Uterus (tissue), 4 donors: ENCODE measurements at places on chromosomes 16 and 17. TPM values are rescaled to one million over a fixed set of nuclear protein-coding genes. Genes with fewer than 3 reads are reported as not detected.

The TM4SF5 gene
- not detected for total RNA-seq

The MYL4 gene
- not detected for total RNA-seq

The ICAM2 gene
- total RNA-seq, result 108 TPM

The TMEM92 gene
- total RNA-seq, result 0.07 TPM

The C16orf54 gene
- 0.49 TPM for total RNA-seq

The MSI2 gene
- 28.7 TPM for total RNA-seq

The OR4D1 gene
- total RNA-seq, result not detected

The KRTAP4-5 gene
- total RNA-seq, result not detected

The IRX5 gene
- total RNA-seq, result not detected

DNA sequence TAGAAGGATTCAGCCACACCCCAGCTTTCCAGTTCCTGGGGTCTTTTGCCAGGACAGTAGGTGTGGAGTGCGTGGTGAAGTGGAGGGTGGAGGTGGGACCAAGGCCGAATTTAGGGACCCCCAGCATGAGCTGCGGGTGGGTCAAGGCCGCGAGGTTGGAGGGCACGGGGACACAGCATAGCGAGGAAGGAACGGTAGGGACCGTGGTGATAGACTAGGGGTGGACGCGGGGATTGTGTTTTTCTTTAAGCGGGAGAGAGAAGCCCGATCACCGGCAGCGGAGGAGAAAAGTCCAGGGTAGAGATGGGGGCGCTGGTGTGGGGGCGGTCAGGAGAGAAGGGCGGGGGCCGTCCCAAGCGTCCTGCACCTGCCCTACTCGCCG, 261 bp upstream of the B4GALNT2 start:
- no peak for DNase-seq

DNA sequence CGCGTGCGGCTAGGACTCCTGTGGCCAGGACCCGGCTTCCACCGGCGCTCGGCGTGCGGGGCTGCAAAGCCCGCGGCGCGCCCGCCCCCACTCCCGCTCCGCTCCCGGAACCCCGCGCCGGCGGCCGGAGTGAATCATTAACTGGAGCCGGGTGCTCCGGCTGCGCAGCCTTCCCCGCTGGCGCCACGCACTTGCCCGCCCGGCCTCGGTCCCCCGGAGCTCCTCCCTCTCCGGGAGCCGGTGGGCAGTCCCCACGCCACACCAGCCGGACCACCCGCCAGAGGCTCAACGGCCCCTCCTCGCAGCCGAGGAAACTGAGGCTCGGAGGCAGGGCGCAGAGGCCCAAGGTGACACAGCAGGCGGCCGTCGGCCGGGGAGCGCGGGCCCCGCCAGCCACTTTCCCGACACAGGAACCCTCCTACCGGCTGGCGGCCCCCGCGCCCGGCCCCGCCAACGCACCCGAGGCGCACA, 580 bp downstream of the BCAR1 start:
- peak; percentile 35 for DNase-seq

- no peak for DNase-seq
Measured at GRCh38 chr16:75529959-75530358, 5.9 kb downstream of the CHST5 start.

DNA sequence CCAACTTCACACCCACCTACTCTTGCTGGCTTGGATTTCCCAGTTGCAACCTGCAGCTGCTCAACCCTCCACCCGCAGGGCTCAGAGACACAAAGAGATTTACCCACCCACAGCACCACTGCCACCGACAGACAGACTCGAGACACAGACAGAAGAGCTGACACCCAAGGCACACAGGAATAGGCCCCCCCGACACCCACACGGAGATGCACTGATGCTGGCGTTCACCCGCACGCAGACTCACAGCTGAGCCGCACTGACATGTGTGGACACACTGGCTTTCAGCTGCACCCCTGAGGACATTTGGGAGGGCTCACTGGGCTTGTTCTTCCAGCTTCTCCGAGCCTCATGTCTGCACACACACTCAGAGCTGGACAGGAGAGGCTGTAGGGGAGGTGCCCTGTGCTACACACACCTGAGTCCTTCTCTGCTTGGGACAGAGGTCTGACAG, 8.2 kb downstream of the STX1B start:
- DNase-seq, result no peak

DNA sequence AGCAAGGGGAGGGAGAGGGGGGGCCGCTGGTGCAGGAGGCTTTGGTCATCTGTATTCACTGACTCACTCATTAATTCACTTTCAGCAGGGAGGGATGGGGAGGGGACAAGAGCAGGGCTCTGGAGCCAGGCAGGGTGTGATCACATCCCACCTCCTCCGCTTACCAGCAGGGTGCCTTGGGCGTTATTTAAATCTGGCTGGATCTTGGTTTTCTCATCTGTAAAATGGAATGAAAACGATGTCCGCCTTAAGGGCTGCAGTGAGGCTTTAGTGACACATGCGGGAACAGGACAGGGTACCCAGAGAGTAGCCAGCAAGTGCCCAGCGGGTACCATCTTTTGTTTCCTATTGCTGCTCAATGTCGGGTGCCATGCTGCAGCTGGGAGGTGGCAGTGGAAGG, 161.0 kb downstream of the GSG1L start:
- DNase-seq, result no peak

DNA sequence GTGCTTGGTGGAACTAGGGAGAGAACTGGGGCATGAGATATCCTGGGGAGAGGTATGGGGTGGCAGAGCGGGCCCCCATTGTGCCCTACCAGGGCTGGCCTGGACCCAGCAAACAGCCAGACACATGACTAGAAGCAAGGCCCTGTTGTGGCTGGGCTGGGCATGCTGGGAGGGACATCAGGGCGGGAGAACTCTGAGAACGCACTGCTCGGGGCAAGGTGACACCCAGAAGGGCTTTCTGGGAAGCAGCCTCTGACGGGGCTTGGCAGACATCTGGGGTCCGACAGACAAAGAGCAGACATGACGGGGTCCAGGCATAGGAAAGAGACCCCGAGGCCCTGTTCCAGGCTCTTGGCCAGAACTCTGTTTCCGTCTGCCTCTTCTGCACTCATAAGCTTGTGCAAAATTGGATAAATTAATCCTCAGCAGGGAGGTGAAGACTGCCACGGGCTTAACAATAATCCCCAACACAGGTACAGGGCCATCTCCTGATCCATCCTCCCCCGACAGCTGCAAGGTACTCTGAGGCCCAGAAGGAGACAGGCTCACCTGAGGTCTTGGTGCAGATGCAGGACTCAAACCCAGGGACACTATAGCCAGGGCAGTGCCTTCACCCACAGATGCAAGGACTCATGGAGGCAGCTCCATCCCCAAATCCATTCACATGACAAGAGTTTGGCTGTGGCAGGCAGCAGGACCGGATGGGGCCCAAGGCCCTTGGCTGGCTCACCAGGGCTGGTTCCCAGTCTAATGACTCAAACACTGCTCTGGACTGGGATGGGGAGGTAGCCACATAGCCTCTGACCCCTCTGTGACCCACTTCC, 5.4 kb downstream of the SREBF1 start:
- DNase-seq, result peak; percentile 54

- DNase-seq, result no peak
Measured at GRCh38 chr17:82675476-82676245, 22.8 kb downstream of the RAB40B start.

GRCh38 chr17:29667969-29668368, 45.3 kb upstream of the CORO6 start:
- DNase-seq, result no peak

- DNase-seq, result no peak
Measured at GRCh38 chr16:80954985-80955384, 51.7 kb downstream of the CMC2 start.

DNA sequence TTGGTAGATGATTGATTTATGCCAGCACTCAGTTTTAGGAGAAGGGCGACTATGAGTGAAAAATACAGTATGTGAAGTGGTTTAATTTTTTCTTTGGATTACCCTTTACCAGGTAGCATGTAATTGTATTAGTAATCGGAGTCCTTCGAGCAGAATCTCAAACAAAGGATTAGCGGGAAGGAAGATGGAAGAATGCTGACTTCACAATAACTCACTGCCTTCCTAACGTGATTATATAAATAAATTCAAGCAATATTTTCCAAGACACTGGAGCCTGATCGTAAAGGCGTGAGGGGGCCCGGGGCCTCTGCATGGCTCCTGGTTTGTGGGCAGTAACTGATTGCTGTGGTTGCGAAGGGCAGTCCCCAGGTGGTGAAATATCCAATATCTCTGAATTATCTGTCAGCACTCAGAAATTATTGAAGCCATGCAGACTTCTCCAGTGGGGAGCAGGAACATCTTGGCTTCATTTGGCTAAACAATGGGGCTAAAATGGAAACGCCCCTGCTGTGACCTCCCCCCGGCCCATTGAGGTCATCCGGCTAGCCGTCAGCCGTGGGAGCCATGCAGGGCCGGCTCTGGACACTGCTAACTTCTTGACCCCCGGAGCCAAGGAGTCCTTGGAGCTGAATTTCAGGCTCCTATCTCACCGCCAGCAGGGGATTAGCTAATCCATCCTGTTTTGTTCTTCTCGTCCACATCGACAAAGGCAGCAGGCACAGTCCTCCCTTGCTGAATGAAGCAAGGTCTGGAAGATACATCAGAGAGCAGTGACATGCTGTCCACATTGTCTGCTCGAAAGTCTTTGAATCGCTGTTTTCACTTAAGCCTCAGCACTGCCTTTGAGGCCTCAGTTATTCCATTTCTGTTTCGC, 295.9 kb upstream of the N4BP1 start:
- no peak for DNase-seq
